ENCODE measurements at places on chromosomes 2 and 18.

- DNase-seq: no peak
These were observed 22.3 kb upstream of the FOSL2 start for GRCh38 chr2:28370354-28370753.

DNA sequence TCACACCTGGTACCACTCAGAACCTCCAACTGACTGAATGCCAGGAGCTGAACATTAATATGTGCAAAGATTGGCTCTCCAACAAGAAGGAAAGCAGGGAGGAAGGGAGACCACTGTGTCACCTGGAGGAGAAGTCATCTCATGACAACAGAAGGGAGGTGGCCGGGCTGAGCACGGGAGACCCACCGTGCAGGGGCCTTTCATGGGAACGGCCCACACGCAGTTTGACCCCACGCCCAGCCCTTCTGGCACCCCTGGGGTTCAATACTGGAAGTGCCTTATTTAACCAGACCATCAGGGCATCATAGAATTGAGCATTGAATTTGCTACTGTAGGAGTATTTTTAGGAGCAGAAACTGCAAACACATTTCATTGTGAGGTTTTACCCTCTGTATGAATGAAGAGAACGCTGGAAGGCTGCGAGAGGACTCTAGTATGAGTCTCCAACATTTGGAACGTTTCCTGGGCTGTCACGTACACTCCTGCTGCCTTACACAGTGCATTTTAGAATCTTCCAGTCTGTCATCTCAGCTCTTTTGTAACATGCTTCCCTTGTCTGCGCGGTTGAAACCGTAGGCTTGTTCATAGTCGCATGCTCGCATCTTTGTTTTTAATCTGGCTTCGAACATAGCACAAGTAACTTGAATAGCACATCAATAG lies 132.1 kb downstream of the NFATC1 start:
- no peak for DNase-seq

DNA sequence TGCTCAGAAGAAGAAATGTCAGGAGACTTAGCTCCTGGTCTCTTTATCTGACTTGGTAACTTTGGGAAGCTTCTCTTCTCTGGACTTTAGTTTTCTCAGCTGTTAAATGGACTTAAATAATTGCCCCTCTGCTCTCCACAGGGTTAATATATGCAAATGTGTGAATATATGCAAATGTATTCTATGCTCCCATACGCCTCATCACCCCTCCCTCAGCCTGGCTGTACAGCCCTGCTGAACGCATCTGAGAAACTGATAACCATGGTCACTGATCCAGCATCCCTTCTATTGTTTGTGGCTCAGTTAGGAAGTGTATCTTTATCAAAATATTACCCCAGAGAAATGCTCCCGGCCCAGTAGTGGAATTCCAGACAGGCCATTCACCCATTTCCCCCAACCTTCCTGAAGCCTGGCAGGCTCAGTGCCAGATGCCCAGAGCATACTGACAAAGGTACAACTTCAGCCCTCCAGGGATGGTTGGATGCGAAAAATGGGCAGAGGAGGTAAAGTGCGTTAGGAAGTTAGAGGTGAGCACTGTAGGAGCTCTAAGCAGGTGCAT lies 103.4 kb downstream of the DYSF start:
- no peak for DNase-seq

DNA sequence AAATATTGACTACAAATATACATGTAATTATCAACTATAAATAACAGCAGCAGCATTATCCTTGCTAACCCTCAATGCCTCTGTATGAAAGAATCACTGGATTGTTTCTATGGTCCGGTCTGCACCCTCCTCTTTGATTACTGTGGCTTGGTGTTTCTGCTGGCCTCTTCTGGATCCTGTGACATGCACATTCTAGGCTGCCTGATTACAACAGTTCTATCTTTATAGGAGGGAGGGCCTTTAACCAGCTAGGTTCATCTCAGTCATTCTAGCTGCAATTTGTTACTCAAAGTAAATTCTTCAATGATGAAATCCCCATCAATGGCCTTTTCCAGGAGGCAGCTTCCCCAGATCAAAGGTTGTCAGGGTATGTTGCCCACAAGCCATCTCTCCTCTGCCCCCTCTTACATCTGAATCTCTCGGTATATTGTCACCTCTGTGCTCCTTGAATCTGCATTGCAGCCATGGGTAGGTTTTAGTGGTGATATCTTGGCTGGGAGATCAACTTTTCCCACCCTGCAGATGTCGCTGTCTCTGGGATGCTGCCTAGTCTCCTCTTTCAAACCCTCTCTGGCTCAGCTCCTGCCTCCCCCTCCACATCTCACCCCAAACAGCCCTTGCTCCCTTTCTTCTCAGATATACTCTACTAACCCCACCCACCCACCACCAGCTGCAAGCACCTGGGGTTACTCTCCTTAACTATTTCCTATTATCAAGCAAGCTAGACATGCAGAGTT lies 106.2 kb upstream of the BZW1 start:
- DNase-seq: peak; percentile 61

- DNase-seq: no peak
These were observed 2.0 kb downstream of the WDR35 start for GRCh38 chr2:19987936-19988335.

DNA sequence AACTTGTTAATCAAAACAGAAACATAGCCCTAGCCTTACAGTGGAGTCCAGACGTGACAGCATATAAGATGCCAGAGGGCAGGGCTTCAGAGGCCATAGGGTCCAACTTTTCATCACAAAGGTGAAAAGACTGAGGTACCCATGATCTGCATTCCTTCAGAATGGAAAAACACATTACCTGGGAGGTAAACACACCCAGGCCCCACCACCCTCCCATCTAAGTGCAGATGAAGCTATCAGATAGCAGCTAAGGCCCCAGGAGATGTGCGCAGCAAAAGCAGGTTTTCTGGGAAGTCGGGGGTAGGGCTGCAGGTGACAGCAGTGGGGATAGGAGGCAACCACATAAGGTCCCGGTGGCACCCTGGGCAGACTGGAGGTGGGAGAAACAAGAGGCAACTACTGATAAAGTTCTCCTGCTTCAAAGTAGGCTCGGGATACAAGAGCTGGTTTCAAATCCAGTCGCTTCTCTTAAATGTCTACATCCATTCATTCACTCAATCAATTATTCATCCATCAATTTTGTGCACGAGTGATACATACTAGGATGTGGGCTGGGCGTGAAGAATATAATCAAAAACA lies 75.1 kb upstream of the TMEM247 start:
- DNase-seq: no peak

DNA sequence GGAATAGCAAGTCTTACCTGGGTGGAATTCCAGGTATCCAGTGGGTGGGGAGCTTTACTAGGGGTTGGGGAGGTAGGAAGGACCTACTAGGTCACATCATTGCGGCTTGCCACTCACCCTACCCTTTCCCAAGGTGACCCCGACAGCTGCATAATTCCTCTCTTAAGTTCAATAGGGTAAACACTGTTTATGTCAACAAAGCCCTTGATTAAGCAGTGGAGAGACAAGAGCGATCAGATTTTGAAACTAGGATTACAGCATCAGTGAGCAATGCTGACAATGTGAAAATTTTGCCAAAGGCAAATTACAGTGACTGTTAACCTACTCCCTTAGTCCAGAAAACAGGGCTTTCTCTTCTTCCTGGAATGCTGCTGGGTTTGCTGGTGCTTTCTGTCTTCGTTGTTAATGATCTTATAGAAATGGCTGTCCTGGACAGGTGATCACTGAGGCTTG lies 14.5 kb downstream of the SLC19A3 start:
- peak; percentile 18 for DNase-seq

- no peak for DNase-seq
These were observed 39.8 kb upstream of the TMEM178A start for GRCh38 chr2:39625927-39626270.

DNA sequence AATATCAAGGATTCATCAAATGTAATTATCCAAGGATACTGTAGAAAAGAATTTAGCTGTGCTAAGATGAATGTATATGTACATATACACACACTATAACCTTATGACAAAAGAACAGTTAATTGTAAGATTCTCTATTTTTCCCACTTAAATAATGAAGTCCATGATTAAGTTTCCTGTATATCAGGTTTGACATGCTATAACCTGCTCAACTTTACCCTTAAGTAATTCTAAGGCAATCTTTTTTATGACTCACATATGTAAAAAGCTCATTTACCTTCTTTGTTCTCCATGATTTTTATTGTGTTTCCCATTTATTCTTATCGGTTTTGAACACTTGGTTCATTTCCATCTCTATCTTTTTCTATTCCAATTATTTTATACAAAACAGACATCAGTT lies 1213.1 kb upstream of the SLC39A10 start:
- DNase-seq: no peak

GRCh38 chr2:171999161-171999560 lies 592 bp upstream of the METAP1D start:
- no peak for DNase-seq

DNA sequence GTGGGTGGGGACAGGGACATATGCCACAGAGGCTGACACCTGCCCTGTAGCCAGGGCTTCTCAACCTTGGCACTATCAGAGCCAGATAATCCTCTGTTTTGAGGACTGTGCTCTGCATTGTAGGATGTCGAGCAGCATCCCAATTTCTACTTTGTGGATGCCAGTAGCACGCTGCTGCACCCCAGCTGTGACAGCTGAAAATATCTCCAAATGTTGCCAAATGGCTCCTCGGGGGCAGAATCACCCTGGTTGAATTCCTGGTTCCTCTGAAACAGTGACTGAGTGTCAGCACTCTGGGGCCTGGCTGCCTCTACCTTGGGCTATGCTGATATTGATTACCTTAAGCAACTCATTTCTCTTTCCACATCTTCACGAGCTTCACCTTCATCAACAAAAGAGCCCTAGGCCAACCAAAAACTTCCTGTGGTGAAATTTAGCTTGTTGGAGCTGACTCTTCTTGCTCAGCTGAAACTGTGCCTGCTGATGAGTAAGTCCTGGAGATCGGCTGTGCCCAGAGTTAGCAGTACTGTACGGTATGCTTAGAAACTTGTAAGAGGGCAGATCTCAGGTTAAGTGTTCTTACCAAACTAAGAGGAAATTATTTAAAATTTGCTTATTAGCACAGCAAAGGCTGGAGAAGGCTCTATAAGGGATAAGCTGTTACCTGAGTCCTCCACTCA lies 138.1 kb downstream of the SEPTIN10 start:
- no peak for DNase-seq

DNA sequence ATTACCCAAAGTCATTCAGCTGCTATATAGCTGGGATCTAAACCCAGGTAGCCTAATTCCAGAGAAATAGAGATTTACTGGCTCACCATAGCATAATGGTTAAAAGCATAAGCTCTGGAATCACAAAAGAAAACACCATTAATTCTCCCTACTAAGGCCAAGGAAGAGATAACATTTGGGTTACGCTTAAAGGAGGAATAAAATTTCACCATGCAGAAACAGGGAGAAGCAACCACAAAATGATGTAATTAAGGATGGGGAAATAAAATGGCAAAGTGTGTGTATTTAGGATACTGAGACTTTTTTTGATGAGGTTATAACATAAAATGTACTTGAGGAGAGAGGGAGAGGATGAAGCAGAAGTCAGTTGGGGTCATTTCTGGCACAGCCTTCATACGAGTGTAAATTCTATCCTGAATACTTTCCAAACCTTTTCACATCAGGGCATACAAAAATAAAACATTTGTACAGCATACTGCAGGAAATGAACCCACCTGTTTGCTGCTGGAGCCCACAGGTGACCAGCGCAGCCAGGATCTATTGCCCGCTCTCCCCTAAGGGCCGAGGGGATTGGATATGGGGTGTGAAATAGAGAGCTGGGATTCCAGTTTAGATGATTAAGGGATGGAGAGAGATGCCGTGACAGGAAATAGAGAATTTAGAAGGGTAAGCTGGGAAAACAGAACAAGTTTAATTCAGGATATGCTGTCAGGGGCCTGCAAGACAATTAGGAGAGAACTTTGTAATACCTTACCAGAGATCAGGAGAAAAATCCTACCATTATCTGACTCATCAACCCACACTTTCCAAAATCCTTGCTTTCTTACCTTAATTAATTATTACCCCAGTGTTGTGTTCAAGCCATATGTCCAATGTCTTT lies 43.8 kb upstream of the SERTAD2 start:
- no peak for DNase-seq

Data from SK-MEL-5 (cell line).